ENCODE measurements at places on chromosomes 12 and 14.

DNA sequence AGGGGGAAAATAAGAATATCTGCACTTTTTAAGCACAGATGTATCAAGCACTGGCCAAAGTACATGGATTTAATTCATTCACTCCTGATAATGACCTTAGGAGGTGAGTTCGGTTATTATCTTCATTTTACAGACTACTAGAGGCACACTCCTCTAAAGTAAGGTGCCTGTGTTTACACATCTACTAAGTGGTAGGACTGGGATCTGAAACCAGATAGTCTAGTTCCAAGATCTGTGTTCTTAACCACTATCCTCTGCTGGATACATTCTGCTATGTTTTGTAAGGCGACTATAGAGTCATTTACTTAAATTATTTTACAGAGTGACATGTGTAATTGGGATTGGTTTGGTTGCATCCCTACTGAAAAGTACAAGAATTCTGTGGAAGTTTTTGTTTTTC lies 175.3 kb downstream of the ESR2 start:
- no peak overlapping the region for H3K27ac ChIP-seq
- DNase-seq = no peak
- H3K4me3 ChIP-seq = no peak overlapping the region
- H3K36me3 ChIP-seq = peaks cover 21% of the 10 kb centered on the region

DNA sequence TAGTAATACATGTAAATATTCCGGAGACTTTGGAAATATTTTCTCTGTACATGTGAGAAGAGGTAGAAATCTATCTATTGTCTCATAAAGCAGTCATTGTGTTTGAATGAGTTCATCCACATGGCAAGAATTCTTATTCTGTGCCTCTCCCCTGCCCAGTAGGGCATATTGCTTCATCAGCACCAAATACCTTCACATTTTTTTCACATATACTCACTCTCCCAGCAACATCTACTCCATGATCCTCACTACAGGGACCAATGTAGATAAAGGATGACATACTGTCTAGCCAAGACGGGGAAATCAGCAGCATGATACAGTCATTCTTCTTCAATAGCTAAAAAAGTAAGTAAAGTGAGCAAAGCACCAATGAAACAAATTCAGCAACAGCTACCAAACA lies 1.3 kb upstream of the TAS2R14 start:
- no peak overlapping the region for H3K4me3 ChIP-seq
- no peak for DNase-seq
- H3K27ac ChIP-seq = no peak overlapping the region
- H3K36me3 ChIP-seq = no peaks in the 10 kb centered on the region

- no peak overlapping the region for H3K4me3 ChIP-seq
- peaks cover 13% of the 10 kb centered on the region for H3K27me3 ChIP-seq
- H3K27ac ChIP-seq = no peak overlapping the region
- peaks cover 2% of the 10 kb centered on the region for H3K4me1 ChIP-seq
- DNase-seq = no peak
Observed at GRCh38 chr14:32068708-32069107, 8.4 kb upstream of the ARHGAP5 start.

GRCh38 chr14:105126126-105126980 lies 42.2 kb downstream of the JAG2 start:
- no peaks in the 10 kb centered on the region for H3K36me3 ChIP-seq
- no peak overlapping the region for H3K4me3 ChIP-seq
- no peaks in the 10 kb centered on the region for H3K4me1 ChIP-seq
- no peak for DNase-seq

GRCh38 chr14:32197919-32198318 lies 3.9 kb upstream of the RNU6-7 start:
- no peak overlapping the region for H3K4me3 ChIP-seq
- peaks cover 4% of the 10 kb centered on the region for H3K27me3 ChIP-seq
- no peaks in the 10 kb centered on the region for H3K36me3 ChIP-seq

DNA sequence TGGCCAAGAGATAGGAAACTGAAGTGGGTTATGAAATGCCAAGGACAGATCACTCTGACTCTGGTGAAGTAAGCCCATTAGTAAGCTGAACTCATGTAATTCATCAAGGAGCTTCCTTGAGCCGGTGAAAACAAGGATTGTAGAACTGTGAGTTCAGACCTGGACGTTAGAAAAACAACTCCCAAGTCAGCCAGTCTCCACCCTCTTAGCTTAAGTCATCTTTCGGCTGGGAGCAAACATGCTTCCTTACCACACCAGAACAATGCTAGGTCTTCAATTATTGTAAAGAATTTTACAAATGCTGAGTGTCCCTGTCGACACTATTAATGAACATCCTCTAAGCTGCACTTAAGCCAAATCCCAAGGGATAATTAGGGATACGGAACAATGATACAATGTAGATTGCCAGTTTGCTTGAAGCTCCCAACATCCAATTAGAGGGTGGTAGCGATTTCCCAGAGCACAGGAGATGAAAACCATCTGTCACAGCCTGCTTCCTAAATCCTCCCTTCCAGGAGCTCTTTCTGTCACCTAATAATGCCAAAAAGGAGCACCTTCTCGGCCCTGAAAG lies 45.7 kb upstream of the VASH1 start:
- H3K4me1 ChIP-seq = no peaks in the 10 kb centered on the region
- no peak for DNase-seq
- no peak overlapping the region for H3K4me3 ChIP-seq
- H3K27ac ChIP-seq = no peak overlapping the region
- H3K27me3 ChIP-seq = peaks cover 10% of the 10 kb centered on the region

Data from T-helper 2 cell treated with Interferon-gamma antibody and Interleukin-4, amounts not matched to agents 5 μg/mL and 100 μg/mL, for 36 hours (primary cell).